ENCODE measurements at places on chromosomes 7 and 10. TPM values are rescaled to one million over a fixed set of nuclear protein-coding genes. Genes with fewer than 3 reads are reported as not detected.

Gene CYP2C18
- total RNA-seq = not detected

Gene DHTKD1
- 18.4 TPM for total RNA-seq

Gene SEMA4G
- 4.0 TPM for total RNA-seq

Gene TTYH3
- total RNA-seq = 7.0 TPM

Gene FRMD4A
- total RNA-seq = 15.9 TPM

Gene TUBAL3
- total RNA-seq = 1.7 TPM

Gene HOXA11
- total RNA-seq = not detected

Gene NRG3
- 1.4 TPM for total RNA-seq

Gene C7orf57
- total RNA-seq = not detected

Gene TFR2
- not detected for total RNA-seq

Gene EBF3
- 6.9 TPM for total RNA-seq

Gene RNF32
- total RNA-seq = 0.79 TPM

Gene INA
- total RNA-seq = not detected

Gene SPDYE3
- total RNA-seq = not detected

Gene NKX1-2
- not detected for total RNA-seq

Gene TMEM196
- total RNA-seq = not detected

Gene TMEM72
- not detected for total RNA-seq

Gene ATG9B
- not detected for total RNA-seq

Gene HEPACAM2
- not detected for total RNA-seq

Gene LBX1
- not detected for total RNA-seq

Gene GNAT3
- total RNA-seq = not detected

Gene PHKG1
- 11.7 TPM for total RNA-seq

Gene ZNF365
- total RNA-seq = 3.6 TPM

Gene RPEL1
- not detected for total RNA-seq

Gene ANK3
- 198 TPM for total RNA-seq

Gene TRIM50
- total RNA-seq = not detected

Gene TMEM229A
- 1.1 TPM for total RNA-seq

Gene TMEM213
- total RNA-seq = not detected
